Pulmonary artery endothelial cell (primary cell): ENCODE measurements at places on chromosomes 2 and 18.

DNA sequence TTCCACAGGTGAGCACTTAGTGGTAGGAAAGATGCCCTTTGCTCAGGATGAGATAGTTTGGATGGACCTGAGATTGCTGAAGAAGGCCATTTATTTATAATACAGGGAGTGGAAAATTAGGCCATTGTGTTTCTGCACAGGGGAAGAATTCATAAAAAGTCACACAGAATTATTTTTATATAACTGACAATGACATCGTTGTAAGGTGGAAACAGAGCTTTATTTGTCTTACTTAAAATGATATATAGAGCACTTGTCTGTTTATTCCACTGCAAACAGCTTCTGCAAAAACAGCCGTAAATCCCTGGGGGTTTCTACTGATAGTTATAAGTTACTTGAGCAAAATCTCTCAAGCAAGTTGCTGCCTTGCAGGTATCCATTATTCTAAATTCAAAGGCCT lies 158.1 kb upstream of the ZNF521 start:
- DNase-seq = no peak

DNA sequence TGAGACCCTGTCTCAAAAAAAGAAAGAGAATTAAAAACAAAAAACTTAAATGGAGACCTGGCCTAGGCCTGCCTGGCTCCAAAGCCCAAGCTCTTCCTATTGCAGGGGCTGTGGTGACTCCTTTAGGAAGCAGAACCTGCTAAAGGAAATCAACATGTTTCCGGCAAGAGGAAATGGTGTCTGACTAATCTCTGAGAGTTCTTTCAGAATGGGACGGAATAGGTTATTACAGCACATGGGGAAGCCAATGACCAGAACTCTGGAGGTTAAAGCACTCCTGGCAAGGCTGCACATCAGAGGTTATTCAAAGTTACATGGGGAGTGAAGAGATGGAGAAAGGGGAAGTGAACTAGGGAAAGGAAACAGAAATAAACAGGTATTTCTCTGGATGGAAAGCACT lies 21.4 kb downstream of the KIF3C start:
- peak; percentile 81 for DNase-seq

GRCh38 chr2:12335131-12335530 lies 381.6 kb upstream of the TRIB2 start:
- DNase-seq = no peak

DNA sequence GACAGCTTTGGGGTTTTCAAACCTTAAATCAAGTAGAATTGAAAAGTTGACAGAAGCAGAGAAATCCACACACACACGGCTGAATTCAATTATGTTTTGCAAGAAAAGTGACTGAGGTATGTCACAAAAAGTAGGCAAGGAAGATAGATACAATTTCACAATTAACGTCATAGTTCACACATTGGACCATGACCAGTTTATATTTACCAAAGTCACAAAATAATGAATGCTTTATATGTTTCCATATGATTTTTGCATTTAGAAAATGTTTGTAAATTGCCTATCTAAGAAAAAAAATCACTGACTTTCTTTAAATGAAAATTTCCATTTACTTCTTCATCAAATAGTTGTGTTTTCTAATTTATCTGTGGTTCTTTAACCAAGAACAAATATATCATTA lies 29.4 kb upstream of the ZNF516 start:
- DNase-seq = no peak

DNA sequence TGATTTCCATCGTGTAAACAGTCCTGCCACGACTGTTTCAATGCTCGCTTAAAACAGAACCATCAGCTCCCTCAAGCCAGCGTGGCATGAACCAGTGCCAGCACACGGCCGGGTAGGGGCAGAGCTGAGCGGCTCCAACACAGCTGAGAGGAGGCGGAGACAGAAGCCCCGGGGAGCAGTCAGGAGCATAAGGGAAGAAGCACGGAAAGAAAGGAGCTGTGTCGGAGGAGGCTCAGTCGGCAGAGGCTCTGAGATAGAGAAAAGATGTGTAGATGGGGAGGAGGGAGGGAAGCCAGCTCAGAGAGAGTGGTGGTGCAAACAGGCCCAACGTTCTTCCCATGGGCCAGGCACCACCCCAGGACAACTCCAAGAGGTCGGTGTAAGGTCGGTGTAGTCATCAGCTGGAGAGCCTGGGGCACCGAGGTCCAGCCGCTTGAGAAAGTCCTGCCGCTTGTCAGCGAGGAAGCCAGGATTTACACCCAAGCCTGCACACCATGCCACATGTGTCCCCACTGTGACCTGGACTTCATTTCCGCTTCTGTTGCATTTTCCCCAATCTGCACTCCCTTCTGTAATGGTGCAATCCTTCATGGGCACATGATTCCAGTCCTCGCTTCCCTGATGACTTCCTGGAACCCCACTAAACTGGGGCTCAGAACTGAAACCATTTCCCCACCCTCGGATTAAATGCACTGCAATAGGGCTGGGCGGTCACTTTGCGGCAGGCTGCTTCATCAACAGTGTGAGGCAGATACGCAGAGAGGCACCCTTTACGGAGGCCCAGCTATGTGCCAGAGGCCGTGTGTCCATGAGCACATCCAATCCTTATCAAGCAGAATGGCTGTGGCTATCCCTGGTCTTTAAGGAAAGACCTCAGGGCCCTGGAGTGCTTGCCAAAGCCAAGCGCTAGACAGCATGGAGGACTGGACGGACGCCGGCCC lies 43.5 kb downstream of the CYP27C1 start:
- no peak for DNase-seq

GRCh38 chr2:126945118-126945517 lies 46.4 kb downstream of the TEX51 start:
- no peak for DNase-seq

GRCh38 chr2:150643114-150643725 lies 155.8 kb upstream of the RND3 start:
- no peak for DNase-seq

GRCh38 chr2:100126201-100126600 lies 16.2 kb downstream of the AFF3 start:
- DNase-seq = no peak

GRCh38 chr2:47172156-47172921 lies 17.2 kb upstream of the STPG4 start:
- no peak for DNase-seq

- no peak for DNase-seq
Measured at GRCh38 chr2:230922951-230923717, 1.9 kb downstream of the GPR55 start.

DNA sequence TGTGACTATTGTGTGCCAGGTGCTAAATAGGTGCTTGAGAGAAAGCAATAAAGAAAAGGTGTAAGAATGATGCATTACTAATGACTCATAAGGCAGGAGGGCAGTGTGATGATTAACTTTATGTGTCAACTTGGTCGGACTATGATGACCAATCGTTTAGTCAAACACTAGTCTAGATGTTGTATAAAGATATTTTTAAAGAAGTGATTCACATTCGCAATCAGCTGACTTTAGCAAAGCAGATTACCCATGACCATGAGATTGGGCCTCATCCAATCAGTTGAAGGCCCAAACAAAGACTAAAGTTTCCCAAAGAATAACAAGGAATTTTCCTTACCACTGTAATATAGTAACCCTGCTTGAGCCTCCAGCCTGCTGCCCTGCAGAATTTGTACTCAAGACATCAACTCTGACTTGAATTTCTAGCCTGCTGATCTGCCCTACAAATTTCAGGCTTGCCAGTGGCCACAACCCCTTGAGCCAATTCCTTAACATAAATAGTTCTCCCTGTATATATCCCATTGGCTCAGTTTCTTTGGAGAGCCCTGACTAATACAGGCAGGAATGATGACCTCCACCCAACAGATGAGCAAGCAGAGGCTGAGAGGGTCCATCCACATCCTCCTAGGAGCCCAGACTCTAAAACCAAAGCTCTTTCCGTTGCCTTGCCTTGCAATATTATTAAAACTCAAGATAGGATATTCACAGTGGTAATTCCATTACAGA lies 132.6 kb downstream of the ACTR3 start:
- no peak for DNase-seq
